CD4-positive, alpha-beta T cell treated with Interleukin-4 for 4 hours (primary cell): ENCODE measurements at places on chromosomes 11 and 22.

DNA sequence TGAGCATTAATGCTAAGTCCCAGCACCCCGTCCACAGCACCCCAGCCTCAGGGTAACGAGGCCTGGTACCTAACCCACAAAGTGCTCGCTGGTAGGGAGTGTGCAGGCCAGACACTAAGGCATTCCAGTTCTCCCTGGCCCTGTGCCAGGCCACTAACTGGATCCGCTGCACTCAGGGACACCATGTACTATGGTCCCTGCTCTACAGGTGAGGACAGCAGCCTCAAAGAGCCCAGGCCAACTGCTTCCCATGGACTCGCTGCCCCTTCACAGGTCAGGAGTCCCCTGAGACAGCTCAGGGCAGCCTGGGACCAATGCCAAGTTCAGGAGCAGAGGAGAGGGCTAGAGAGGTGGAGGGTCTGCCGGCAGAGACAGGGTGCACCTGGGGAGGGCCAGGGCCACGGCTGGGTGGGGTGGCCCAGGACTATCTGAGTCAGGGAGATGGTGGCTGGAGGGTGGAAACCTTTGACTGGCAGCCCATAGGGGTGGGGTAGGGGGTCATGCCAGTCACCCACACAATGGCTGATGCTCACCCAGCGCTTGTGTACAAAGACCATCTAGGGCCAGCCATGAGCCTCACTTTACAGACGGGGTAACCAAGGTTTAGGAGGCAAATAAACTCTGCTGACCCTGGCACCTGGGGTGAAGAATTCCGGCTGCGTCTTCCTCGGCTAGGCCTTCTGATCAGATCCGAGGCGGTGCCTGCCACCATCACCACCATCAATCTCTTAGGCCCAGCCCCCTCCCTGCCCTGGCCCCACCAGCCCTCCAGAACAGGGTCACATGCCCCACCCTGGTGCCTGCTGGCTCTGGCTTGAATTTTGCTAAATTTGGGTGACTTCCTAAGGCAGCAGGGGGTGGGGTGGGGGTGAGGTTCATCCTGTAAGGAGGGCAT lies 5.6 kb downstream of the OSBPL5 start:
- DNase-seq, result no peak

GRCh38 chr11:33737362-33737821 lies 1.2 kb upstream of the CD59 start:
- DNase-seq, result no peak

- peak; percentile 24 for DNase-seq
These were observed at the start of gene MS4A7 for GRCh38 chr11:60378354-60378753. TSS of gene MS4A7 (plus strand) at chr11:60378532. CDS start at chr11:60383142, 4,610 bp downstream.

DNA sequence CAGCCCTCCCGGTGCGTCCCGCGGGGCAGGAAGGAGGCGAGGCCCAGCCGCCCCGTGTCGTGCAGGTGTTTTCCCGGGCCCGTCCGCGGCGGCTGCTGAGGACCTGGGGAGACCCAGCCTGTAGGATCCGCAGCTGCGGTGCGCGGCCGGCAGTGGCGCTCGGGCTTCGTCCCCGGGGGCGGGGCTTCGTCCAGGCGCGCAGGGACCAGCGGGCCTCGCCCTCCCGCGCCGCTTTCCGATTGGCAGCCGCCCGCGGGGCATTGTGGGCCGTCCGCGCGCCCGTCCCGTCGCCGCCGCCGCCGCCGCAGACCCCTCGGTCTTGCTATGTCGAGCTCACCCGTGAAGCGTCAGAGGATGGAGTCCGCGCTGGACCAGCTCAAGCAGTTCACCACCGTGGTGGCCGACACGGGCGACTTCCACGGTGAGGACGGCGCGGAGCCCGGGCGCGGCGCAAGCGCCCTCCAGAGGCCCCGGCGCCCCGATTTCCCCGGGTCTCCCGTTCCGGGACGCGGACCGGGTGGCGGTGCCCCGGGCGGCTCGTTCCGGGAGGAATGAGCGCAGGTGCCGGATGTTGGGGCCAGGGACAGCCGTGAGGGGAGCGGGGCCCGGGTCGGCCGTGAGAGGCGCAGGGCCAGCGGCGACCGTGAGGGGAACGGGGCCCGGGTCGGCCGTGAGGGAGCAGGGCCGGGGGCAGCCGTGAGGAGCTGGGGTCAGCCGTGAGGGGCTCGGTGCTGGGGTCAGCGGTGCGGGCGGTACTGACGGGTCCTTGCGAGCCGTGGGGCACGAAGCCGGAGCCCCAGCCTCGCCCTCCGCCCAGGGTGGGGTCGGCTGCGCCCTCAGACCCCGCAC lies at the start of gene TALDO1:
TALDO1 (plus strand) TSS at position 307 of the 849 bp plus-strand sequence; CDS start at position 325, 18 bp downstream.
- peak; percentile 80 for DNase-seq

DNA sequence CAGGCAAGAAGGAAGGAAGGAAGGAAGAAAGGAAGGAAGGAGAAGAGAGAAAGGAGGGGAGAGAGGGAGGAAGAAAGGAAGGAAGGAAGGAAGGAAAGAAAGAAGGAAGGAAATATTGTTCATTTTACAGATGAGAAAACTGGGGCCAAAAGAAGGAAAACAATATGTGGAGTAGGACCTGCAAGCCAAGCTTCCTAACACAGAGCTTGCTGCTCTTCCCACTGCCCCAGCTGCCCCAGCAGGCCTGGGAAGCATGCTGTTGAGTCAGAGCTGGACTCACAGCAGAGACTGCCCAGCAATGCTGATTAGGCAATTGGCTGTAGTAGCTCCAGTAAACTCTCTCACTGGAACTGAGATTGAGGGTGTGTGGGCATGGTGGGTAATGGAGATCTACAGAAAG lies 42.6 kb upstream of the SMCO4 start:
- no peak for DNase-seq

DNA sequence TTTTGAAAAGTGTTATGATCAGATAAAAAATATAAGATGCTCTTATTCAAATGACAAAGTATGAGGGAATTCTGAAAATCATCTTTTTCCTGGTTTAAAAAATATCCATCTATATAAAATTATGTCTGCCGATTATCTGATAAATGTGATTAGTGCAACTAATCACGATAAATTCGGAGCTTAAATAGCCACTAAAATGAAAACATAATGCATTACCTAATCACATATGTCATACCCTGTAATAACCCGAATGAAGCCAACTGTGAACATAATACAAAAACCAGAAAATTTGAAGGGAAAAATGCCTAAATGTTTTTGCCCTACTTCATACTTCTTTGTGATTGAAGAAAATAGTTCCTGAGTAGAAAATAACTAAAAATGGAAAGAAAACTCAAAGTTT lies 808.4 kb upstream of the LUZP2 start:
- DNase-seq, result no peak

- DNase-seq, result no peak
These were observed 5.2 kb downstream of the IRAG1 start for GRCh38 chr11:10688401-10688800.
